ENCODE measurements at places on chromosomes 4 and X.

GRCh38 chr4:56653461-56654237, 27.4 kb downstream of the HOPX start:
- DNase-seq = no peak

GRCh38 chrX:35015621-35016020, 73.0 kb downstream of the FAM47B start:
- no peak for DNase-seq

GRCh38 chr4:145034727-145035211, 63.2 kb downstream of the ANAPC10 start:
- DNase-seq = no peak

DNA sequence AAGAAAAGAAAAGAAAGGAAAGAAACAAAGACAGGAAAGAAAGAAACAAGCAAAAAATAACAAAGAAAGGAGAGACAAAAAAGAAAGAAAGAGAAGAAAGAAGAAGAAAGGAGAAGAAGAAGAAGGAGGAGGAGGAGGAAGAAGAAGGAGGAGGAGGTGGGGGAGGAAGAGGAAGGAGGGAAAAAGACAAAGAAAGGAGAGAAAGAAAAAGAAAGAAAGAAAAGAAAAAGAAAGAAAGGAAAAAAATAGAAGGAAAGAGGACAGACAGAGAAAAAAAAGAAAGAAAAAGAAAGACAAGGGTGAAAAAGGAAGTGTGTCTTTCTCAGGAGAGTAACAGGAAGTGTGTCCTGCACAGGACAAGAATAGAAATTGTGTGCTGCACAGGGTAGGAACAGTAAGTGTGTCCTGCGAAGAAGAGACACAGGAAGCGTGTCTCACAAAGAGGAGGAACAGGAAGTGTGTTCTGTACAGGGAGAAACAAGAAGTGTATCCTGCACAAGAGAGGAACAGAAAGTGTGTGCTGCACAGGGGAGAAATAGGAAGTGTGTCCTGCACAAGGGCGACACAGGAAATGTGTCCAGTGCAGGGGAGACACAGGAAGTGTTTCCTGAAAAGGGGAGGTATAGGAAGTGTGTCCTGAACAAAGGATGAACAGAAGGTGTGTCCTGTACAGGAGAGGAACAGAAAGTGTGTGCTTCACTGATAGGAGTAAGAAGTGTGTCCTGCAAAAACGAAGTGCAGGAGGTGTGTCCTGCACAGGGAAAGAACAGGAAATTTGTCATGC, 101.2 kb downstream of the ARSF start:
- no peak for DNase-seq
